T follicular helper cell (primary cell): ENCODE measurements at places on chromosomes 3 and 15.

- no peak for DNase-seq
These were observed 4.3 kb downstream of the BMF start for GRCh38 chr15:40104296-40104864.

GRCh38 chr3:28406241-28406640 lies 57.6 kb upstream of the AZI2 start:
- DNase-seq: no peak

GRCh38 chr3:117743993-117744392 lies 1034.4 kb downstream of the TUSC7 start:
- DNase-seq: no peak

GRCh38 chr3:60651799-60652198 lies 599.5 kb downstream of the FHIT start:
- no peak for DNase-seq

DNA sequence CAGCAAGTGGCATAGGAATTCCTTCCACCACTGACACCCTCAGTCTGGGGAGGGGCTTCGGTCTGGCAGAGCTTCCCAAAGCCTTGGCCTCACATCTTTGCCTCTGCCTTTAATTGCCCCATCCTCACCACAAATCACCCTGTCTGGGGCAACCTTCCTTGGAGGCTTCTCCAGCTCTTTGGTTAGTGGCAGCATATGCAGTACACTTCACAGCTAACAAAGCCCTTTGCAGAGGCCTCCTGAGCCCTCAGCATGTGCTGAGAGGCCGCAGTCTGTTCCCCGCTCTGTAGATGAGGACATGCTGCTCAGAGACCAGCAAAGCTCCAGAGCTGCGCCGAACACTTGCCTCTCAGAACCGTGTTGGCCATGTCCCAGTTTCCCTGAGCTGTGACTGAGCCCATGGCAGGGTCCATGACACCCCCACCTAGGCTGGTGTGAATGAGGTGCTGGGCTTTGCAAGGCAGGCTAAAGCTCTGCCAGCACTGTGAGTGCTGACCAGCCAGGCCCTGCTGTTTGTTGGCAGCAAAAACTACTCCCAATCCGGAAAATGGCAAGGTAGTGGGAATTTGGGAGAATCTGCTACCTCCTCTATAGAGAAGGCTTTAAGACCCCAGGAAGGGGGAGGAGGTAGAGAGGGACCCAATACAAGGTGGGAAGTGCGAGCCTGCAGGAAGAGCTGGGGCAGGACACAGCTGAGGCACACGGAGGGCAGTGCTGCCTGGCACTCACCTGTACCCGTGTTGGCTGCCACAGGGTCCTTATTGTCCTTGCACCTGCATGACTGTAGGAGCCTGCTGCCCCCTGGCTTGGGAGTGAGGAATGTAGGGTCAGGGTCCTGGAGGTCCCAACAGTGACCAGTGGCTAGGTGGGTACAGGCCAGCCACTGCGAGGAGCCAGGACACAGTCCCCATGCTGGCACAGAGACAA lies 8.4 kb upstream of the KLF15 start:
- DNase-seq: no peak

DNA sequence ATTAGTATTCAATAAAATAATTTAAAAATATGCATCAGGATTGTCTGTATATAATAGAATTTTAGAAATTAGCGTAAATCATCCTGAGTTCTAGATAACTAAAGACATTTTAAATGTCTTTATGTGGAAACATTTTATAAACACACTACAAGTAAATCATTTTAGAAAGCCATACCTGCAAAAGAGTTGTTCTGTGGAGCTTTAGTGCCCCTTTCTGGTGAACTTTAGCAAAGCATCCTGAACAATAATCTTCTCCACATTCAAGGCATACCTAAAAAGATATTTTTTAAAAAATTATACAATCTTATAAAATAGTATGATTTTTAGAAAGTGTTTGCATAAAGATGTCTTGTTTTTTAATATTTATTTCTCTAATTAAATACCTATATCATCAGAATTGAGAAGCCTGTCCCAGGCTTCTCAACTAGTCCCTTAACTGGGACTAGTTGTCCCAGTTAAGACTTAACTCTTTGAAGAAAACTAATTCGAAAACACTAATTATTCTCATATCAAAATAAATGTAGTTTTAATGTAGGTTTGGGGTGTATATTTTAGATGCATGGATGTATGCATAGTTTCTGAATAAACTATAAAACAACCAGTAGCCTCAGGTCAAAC lies 29.7 kb downstream of the ZBBX start:
- no peak for DNase-seq
